ENCODE measurements at places on chromosomes 5 and 9. TPM values are rescaled to one million over a fixed set of nuclear protein-coding genes. Genes with fewer than 3 reads are reported as not detected.

ZNF169 gene
- 1.4 TPM for total RNA-seq

PPP2R2B gene
- total RNA-seq: 2.6 TPM

SGCD gene
- 120 TPM for total RNA-seq

NFIB gene
- total RNA-seq: 80.9 TPM

TPPP gene
- total RNA-seq: 15.8 TPM

PCDHB7 gene
- 1.3 TPM for total RNA-seq

DNA sequence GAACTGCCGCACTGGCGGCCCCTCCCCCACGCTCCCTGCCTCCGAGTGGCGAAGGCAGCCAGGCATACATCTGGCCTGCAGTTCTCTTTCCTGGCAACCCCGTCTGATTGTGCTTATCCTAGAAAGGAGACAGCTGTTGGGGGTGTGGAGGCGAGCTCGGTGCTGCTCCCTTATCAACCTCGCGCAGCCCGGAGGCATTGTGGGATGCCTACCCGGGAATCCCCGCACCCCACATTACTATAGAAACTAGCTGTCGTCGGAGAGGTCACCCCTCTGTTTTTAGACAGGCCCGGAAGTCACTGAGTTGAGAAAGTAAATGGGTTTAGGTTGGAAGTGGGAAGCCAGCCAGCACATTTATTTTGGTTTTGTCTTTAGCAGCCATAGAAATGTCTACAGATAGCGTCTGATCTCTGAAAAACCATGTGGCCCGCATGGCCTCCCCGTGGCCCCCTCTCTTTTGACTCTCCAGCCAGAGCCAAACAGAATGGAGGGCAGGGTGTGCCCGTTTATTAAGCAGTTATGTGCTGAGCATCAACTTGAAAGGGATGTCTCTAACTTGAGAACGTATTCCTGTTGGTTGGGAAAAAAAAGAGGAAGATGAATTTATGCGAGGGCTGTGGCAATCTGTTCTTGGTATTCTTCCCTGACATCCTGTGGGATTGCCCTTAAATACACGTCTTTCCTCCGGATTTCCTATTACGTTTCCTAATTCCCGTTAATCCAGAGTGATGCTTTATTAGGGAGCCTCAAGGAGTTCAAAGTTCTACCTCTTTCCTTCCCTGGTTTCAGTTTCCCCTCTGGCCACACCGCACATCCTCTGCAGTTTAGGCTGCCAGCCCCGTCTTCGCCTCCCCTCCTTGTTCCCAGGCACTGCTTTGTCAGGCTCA, 3.9 kb downstream of the STC2 start:
- H3K4me3 ChIP-seq: no peak overlapping the region
- peaks cover under 1% of the 10 kb centered on the region for H3K27me3 ChIP-seq
- peaks cover 70% of the 10 kb centered on the region for H3K4me1 ChIP-seq
- H3K27ac ChIP-seq: peak overlapping the region; percentile 67

GRCh38 chr9:133144904-133145851, 18.5 kb downstream of the GBGT1 start:
- no peaks in the 10 kb centered on the region for H3K27me3 ChIP-seq
- H3K27ac ChIP-seq: no peak overlapping the region
- no peak for DNase-seq
- H3K4me1 ChIP-seq: peaks cover 64% of the 10 kb centered on the region

DNA sequence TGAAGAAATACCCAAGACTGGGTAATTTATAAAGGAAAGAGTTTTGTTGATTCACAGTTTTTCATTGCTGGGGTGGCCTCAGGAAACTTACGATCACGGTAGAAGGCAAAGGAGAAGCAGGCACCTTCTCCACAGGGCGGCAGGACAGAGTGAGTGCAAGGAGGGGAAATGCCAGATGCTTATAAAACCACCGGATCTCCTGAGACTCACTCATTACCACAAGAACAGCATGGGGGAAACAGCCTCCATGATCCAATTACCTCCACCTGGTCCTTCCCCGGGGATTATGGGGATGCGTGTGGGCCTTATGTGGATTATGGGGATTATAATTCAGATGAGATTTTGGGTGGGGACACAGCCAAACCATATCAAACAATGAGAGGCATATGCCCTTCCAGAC, 18.5 kb upstream of the RORB start:
- no peaks in the 10 kb centered on the region for H3K27me3 ChIP-seq
- no peaks in the 10 kb centered on the region for H3K36me3 ChIP-seq
- no peak overlapping the region for H3K27ac ChIP-seq
- H3K4me3 ChIP-seq: no peak overlapping the region
- no peaks in the 10 kb centered on the region for H3K4me1 ChIP-seq

DNA sequence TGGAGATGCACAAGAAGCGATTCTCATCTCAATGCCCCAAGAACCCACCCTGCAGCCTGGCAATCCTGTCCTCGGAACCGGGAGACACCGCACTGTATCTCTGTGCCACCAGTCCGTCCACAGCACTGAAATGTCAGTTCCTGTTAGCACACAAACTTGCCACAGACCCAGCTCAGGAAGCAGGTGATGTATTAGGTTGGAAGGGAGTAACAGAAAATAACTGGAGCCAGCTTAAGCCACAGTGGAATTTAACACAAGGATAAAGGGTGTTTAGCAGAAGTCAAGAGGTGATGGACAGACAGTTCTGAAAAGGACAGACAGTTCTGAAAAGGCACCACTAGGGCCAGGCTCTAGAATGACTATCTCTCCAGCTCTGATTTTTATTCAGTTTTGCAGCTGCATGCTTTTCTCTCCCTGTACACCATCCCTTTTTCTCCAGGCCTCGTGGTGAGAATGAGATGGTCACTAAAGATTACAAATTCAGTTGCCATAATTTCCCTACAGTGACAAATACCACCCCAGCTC, 114.4 kb downstream of the ANKRD18B start:
- no peak overlapping the region for H3K4me3 ChIP-seq
- H3K4me1 ChIP-seq: no peaks in the 10 kb centered on the region
- H3K27ac ChIP-seq: no peak overlapping the region

- H3K4me3 ChIP-seq: no peak overlapping the region
- H3K36me3 ChIP-seq: no peaks in the 10 kb centered on the region
Observed at GRCh38 chr5:67728326-67728890, 487.1 kb upstream of the PIK3R1 start.

- H3K4me1 ChIP-seq: no peaks in the 10 kb centered on the region
- no peak for DNase-seq
- H3K36me3 ChIP-seq: no peaks in the 10 kb centered on the region
- H3K4me3 ChIP-seq: no peak overlapping the region
Observed at GRCh38 chr9:905906-906305, 64.4 kb downstream of the DMRT1 start.

DNA sequence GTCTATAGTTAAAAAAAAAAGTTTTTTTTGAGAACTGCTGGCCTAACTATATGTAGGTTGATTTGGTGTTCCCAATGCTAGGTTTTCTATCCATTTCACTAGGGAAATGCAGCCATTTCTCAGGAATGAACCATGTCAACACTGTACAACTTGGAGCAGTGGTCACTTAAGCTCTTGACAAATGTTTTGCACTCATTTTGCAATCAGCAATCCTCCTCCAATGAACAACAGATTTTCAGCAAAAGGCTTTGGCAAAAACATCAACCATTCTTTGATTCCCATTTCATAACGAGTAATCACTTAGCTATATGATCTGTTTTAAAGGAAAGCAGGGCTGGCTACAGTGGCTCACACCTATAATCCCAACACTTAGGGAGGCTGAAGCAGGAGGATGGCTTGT, 17.9 kb downstream of the STRBP start:
- H3K4me3 ChIP-seq: no peak overlapping the region
- no peaks in the 10 kb centered on the region for H3K4me1 ChIP-seq
- H3K27ac ChIP-seq: no peak overlapping the region
- no peak for DNase-seq
- no peaks in the 10 kb centered on the region for H3K27me3 ChIP-seq
- H3K36me3 ChIP-seq: no peaks in the 10 kb centered on the region

DNA sequence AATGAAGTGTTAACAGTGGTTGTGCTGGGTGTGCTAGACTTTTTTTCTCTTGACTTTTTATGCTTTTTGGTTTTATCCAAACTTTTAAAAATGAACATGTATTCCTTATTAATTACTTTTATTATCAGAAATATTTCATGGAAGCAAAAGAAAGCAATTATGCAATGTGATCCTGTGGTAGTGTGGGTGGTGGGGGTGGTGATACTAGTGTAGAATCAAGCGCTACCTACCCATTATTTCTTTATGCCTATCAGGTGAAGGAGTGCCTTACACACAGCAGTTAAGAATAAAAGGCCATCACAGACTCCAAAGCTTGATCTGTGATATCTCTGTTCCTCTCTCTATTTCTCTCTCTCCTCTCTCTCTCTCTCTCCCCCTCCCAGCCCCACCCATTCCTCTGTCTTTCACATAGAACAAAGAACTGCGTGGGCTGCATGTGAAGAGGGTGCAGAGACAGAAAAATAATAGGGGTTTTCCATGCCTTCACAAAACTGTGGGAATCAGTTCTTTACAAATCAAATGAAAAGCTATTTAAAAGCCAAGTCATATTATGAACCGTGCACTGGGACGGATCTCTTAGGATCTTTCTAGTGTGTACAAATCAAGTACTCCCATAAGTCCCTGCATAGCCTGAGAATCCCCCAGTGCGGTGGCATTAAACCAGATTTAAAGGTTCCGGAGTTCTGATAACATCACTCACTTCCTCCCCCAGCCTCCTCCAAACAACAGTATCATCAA, 351.2 kb downstream of the RAB3C start:
- DNase-seq: no peak
- no peaks in the 10 kb centered on the region for H3K36me3 ChIP-seq
- H3K27me3 ChIP-seq: no peaks in the 10 kb centered on the region
- no peak overlapping the region for H3K4me3 ChIP-seq
- peaks cover 5% of the 10 kb centered on the region for H3K4me1 ChIP-seq
- H3K27ac ChIP-seq: no peak overlapping the region

DNA sequence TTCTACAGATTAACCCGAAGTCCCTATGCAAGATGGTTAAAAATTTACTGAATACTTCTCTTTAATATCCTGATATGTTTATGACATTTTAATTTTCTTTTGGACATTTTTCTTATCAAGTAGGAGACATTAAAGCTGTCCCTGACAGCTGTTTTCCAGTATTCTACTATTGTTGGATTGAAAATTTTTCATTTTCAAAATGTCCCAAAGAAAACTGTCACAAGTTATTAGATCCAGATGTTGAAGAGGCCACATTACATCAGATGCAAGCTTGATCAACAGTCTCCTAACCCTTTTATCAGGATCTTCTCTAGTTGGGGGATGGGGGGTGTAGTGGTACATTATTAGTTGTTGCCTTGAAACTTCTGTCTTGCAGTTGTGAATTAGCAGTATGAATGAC, 1402.7 kb upstream of the DMAC1 start:
- no peak overlapping the region for H3K4me3 ChIP-seq
- no peaks in the 10 kb centered on the region for H3K36me3 ChIP-seq
- DNase-seq: no peak

GRCh38 chr5:82570-82969, 9.4 kb upstream of the PLEKHG4B start:
- H3K27me3 ChIP-seq: peaks cover 4% of the 10 kb centered on the region
- H3K36me3 ChIP-seq: no peaks in the 10 kb centered on the region
- H3K4me3 ChIP-seq: no peak overlapping the region
- no peak for DNase-seq

GRCh38 chr5:55149308-55149795, 10.6 kb upstream of the GPX8 start:
- H3K27me3 ChIP-seq: peaks cover 15% of the 10 kb centered on the region
- no peak for DNase-seq
- H3K36me3 ChIP-seq: no peaks in the 10 kb centered on the region
- no peak overlapping the region for H3K4me3 ChIP-seq
- H3K27ac ChIP-seq: no peak overlapping the region
